AG04450 (cell line): ENCODE measurements at places on chromosomes 6 and 20.

- no peak for DNase-seq
Measured at GRCh38 chr20:20731000-20731944, 18.8 kb upstream of the RALGAPA2 start.

GRCh38 chr20:9574181-9574580 lies 59.8 kb downstream of the LAMP5 start:
- DNase-seq: no peak

- peak; percentile 4 for DNase-seq
Measured at GRCh38 chr6:170024940-170025339, 265.9 kb downstream of the DLL1 start.

DNA sequence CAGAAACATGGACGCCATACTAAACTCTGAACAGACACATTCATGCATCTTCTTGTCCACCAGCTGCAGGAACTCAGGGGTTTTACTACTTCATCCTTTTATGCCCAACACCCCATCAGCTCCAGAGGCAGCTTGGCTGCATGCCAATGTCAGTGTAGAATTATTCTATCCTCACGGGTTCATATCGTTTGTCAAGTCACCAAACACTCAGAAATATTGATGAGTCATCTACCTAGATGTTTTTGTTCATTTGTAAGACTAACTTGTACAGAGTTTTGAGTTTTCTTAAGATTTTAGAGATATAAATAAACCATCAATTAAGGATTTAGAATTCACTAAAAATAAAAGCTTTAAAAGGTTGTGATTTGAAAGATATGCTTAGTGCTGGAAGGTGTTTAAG lies 590.7 kb upstream of the FLRT3 start:
- no peak for DNase-seq

DNA sequence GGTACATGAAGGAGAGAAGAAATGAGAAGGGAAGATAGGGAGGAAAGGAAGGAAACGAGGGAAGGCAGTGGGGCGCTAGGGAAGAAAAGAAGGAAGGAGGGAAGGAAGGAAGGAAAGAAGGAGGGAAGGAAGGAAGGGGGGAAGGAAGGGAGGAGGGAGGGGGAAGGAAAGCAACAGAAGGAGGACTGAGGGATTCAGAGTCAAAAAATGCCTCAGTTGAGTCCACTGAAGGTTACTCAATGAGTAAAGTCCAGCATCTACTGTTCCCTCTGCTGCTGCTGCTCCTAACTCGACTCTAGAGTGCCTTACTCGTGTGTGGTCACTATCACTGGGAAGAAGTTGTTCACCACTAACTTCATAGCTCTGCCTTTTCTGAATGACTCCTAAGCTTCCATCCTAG lies 33.8 kb downstream of the PHACTR1 start:
- DNase-seq: no peak

GRCh38 chr6:28656715-28657114 lies 131.0 kb downstream of the GPX5 start:
- no peak for DNase-seq

DNA sequence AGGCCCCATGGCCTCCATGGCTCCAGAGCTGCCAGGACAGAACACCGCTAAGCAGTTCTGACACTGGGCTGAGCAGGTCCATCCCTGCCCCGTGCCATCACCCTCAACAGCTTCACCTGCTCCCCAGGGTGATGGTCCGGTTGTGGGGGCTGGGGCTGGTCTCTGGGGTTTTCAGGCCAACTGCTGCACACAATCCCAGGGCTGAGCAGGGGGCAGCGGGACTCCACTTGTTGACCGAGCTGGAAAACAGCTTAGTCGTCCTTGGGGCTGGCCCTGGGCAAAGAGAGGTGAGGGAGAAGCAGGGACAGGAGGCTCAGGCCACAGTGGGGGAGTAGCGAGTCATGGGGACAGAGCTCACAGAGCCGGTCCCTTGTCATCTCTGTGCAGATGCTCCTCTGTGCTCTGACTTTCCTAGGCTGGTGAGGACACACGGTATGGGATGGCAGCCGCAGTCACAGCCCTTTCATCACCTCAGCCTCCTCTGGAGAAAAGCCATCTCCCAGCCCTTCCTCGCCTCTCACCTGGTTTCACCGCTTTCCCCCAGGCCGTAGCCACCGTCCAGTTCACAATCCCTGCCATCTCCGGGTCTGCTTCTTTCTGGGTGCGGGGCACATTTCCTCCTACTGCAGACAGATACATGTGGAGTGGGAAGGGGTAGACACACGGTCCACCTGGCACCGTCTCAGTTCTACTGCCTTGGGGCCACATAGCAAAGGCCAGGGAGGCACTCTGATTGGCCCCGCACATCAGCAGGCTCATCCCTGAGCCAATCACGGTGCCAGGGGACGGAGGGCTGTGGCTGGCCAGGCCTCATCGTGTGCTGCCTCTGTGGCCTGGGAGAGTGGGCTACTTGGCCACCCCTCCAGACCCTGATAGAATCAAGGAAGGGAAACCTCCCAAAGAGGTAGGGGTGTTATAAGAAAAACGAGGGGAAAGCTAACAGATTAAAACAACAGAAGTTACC lies 19.1 kb downstream of the MDFI start:
- DNase-seq: no peak

GRCh38 chr6:10030942-10031537 lies 383.8 kb downstream of the TFAP2A start:
- no peak for DNase-seq

DNA sequence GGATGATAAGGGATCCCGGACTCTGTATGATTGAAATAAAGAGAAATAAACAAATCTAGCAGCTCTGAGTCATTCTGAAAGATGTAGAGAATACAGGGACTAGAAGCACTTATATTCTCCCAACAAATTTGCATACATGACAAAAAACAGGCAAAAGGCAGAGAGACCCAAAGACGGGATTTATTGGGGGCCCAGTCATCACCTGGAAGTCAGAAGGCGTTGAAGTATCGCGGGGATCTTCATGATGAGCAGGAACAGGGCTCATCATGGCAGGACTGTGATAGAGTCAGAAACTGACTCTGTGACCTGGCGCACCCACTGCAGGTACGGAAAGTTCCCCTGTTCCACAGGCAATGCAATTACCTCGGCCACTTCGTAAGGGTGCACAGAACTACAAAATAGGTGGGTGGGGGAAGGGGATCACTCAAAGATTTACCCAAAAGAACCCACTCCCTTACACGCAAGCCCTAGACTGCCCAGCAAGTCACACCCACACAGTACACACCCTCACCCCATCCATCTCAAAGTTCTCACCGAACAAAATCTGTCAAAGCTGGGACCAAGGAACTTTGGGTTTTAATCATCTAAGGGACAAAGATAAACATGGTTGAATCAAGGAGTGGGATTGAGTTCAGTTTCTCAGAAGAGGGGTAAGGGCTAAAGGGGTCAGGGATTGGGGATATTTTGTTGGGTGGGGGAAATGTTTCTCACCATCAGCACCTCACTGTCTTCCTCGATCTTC lies 1.4 kb downstream of the CUTA start:
- no peak for DNase-seq

GRCh38 chr6:16199804-16200203 lies 38.6 kb upstream of the GMPR start:
- DNase-seq: no peak

GRCh38 chr20:49203746-49204145 lies 15.5 kb upstream of the DDX27 start:
- no peak for DNase-seq

DNA sequence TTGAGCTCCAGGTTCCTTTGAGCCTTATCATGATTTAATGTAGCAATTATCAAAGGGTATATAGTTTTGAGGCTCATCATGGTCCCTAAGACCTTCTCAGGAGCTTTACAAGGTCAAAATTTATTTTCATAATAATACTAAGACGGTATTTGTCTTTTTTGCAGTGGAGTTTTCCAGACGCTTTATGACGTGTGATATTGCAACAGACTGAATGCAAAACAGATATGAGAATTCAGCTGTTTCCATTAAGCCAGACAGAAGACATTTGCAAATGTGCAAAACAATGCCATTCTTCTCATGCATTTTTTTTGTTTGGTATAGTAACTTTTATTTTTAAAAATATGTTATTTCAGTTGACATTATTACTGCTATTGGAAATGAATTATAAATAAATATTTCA lies 24.7 kb upstream of the CNKSR3 start:
- no peak for DNase-seq

DNA sequence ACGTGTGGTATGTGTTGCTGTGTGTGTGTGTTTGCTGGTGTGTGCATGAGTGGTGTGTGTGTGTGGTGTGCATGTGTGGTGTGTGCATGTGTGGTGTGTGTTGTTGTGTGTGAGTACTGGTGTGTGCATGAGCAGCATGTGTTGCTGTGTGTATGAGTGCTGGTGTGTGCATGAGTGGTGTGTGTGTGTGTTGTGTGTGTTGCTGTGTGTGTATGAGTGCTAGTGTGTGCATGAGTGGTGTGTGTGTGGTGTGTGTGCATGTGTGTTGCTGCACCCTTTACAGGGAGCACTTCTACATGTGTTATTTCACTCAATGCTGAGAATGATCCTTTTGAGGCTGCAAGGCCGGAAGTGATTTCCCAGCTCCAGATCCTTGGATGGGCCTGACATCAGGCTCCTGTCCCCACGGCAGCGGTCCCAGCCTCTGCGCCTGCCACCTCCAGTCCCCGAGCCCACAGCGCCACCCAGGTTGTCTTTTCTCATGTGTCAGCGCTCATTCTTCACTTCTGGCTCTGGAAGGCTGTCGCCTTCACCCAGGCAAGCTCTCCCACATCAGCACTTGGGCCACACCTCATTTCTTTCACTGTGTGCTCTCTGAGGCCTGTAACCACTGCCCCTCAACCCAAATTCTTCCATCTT lies 2.6 kb downstream of the NPEPL1 start:
- DNase-seq: no peak

- DNase-seq: no peak
Measured at GRCh38 chr20:37954190-37954589, 51.3 kb downstream of the VSTM2L start.

- no peak for DNase-seq
Measured at GRCh38 chr6:98308564-98308963, 525.8 kb upstream of the POU3F2 start.

DNA sequence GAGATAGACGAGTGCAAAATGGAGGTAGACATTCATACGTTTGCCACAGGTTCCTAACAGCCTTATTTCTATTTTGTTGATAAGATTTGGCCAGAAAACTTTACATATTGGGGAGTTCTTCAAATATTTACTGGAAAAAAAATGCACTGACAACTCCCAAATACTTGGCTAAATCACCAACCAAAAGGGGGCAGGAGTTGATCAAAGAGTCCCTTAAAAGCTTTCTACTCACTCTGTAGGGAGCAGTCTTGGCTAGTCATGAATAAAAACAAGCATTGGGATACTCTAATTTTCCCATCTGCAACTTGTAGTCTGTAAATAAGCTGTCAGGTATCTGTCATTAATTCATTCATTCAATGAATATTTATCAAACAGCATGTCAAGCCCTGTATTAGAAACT lies 18.4 kb downstream of the TENT5A start:
- DNase-seq: no peak

- no peak for DNase-seq
Measured at GRCh38 chr6:41638002-41638934, at the start of gene MDFI. TSS of gene MDFI (plus strand) at chr6:41638468. CDS start at chr6:41638750, 282 bp downstream.

- no peak for DNase-seq
Measured at GRCh38 chr6:21590346-21590745, 3.2 kb upstream of the SOX4 start.

- no peak for DNase-seq
Measured at GRCh38 chr6:121395736-121396135, 39.7 kb upstream of the GJA1 start.

- DNase-seq: no peak
Measured at GRCh38 chr20:2816583-2817340, 598 bp downstream of the TMEM239 start.

DNA sequence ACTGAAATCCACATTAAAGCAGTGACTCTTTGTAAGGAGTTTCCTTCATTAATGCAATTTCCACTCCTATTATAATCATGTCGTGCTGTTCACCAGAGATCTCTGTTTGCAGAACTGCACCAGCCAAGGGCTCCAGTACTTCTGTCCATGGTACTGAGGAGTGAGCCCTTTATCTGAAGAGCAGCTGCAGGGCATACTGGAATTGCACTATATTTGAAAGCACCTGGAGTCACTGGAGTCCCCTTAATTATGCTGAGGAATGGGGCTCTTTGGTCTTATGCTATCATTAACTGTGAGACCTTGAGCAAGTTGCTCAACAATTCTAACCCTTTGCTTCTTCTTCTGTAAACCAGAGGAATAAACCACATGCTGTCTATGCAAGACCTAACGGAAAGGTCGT lies 61.7 kb upstream of the NUP153 start:
- no peak for DNase-seq

GRCh38 chr6:139990026-139990686 lies 615.7 kb upstream of the CITED2 start:
- DNase-seq: no peak

DNA sequence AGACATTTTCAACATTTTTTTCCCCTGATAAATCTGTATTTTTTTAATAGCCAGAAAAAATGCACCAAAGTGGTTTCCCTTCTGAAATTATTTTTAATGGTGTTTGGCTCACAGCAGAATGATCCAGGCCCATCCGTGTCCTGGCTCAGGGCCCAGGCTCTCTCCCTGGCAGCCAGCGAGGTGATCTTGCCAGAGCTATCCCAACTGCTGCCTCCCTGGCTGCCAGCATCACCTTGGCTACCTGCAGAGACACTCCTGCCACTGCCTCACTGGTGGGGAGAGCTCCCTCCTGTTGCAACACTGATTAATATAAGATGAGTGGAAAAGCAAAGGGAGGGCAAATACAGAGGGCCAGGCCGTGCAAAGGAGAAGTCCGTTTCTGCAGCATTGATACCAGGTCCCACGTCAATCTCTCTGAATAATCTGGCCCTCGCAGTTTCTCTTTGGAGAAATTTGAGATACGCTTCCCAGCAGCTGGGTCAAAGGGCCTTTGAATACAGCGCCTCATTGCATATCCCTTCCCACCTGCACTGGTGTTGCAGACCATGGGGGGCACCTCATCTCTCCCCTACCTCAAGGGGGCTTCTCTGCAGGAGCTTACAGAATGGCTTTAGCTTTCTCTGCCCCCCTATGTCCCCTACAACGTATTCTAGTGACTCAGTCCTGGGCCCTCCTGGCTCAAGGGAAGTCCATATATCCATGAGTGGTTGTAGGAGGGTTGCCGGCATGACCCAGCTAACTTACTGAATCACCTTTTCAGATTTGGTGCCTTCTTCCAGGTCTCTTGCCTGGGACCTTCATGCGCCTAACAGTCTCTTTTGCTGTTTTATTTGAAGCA lies 12.8 kb upstream of the DSTN start:
- no peak for DNase-seq

- DNase-seq: no peak
Measured at GRCh38 chr20:45576995-45577394, 2.1 kb downstream of the WFDC8 start.

- peak; percentile 47 for DNase-seq
Measured at GRCh38 chr20:5205348-5206210, 78.8 kb downstream of the CDS2 start.

- no peak for DNase-seq
Measured at GRCh38 chr6:90388395-90388794, 91.8 kb upstream of the BACH2 start.

- DNase-seq: no peak
Measured at GRCh38 chr20:56809668-56810067, 180.6 kb downstream of the TFAP2C start.

DNA sequence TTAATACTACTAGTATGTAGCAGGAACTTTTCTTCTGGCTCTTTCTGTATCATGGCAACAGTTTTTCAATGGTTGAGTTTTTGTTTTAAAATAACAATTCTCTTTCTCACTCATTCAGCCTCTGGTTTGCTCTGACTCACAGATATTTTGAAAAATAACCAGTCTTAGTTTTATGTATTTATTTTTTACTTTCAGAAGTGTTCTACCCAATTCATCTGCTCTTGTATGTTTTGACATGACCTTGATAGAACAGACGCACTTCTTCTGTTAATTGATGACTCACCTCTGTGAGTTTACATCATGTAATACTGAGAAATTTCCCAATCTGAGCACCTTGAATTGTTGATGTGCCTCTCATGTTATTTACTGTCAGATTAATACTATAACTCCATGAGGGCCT lies 178.9 kb downstream of the SASH1 start:
- DNase-seq: no peak
